Muscle of leg (tissue), 16 donors: ENCODE measurements at places on chromosomes 7 and 10. TPM values are rescaled to one million over a fixed set of nuclear protein-coding genes. Genes with fewer than 3 reads are reported as not detected.

AZGP1 gene
- total RNA-seq: 0.75 TPM

LDB3 gene
- 208 TPM for total RNA-seq

PPRC1 gene
- 12.9 TPM for total RNA-seq

MSMB gene
- not detected for total RNA-seq

SMKR1 gene
- total RNA-seq: not detected

KAZALD1 gene
- total RNA-seq: 60.2 TPM

DKK1 gene
- total RNA-seq: 0.84 TPM

AKR1C2 gene
- total RNA-seq: 10.9 TPM

SH2D4B gene
- total RNA-seq: 0.04 TPM

ANKMY2 gene
- 31.9 TPM for total RNA-seq

CDHR1 gene
- 0.27 TPM for total RNA-seq

GARIN1A gene
- total RNA-seq: 0.53 TPM

NDUFB2 gene
- total RNA-seq: 270 TPM

CHST12 gene
- total RNA-seq: 5.7 TPM

TMEM270 gene
- not detected for total RNA-seq

ASAH2 gene
- 1.6 TPM for total RNA-seq

CALHM1 gene
- total RNA-seq: not detected

SPDYE16 gene
- 0.22 TPM for total RNA-seq

OPN1SW gene
- total RNA-seq: not detected

NRG3 gene
- total RNA-seq: 0.04 TPM

ANK3 gene
- 69.6 TPM for total RNA-seq

NXPH1 gene
- not detected for total RNA-seq

CFAP69 gene
- 3.6 TPM for total RNA-seq

SEPTIN14 gene
- not detected for total RNA-seq

RBP3 gene
- total RNA-seq: not detected

DHTKD1 gene
- 14.9 TPM for total RNA-seq

SEMA3E gene
- 2.5 TPM for total RNA-seq

AGAP4 gene
- 11.0 TPM for total RNA-seq

FAM171A1 gene
- 19.6 TPM for total RNA-seq

ZNF485 gene
- 5.1 TPM for total RNA-seq

PPP1R9A gene
- total RNA-seq: 45.0 TPM

BMPER gene
- 6.7 TPM for total RNA-seq

NCF1 gene
- total RNA-seq: 0.66 TPM

OPN4 gene
- 0.04 TPM for total RNA-seq

PRKG1 gene
- total RNA-seq: 51.3 TPM

HKDC1 gene
- total RNA-seq: 0.04 TPM

SPDYE1 gene
- total RNA-seq: not detected

STEAP1 gene
- total RNA-seq: 5.5 TPM

SFRP5 gene
- total RNA-seq: 0.75 TPM

PLXNA4 gene
- total RNA-seq: 1.9 TPM

SPAM1 gene
- not detected for total RNA-seq

EN2 gene
- total RNA-seq: 0.09 TPM

NANOS1 gene
- total RNA-seq: 3.7 TPM

CACNB2 gene
- 1.3 TPM for total RNA-seq

HOXA5 gene
- total RNA-seq: 9.4 TPM

SLC16A9 gene
- total RNA-seq: 7.0 TPM

GNGT1 gene
- not detected for total RNA-seq

GPC2 gene
- 3.9 TPM for total RNA-seq

GJD4 gene
- 2.0 TPM for total RNA-seq

HMX3 gene
- not detected for total RNA-seq

EIF4H gene
- 141 TPM for total RNA-seq

COL17A1 gene
- total RNA-seq: 0.09 TPM

OR2A2 gene
- total RNA-seq: not detected

MCM10 gene
- 5.1 TPM for total RNA-seq

GPR15LG gene
- total RNA-seq: not detected

CXCL12 gene
- total RNA-seq: 126 TPM

SLIT1 gene
- 0.35 TPM for total RNA-seq

ATP6V0A4 gene
- 0.04 TPM for total RNA-seq
